ENCODE measurements at places on chromosomes 7 and 10.

DNA sequence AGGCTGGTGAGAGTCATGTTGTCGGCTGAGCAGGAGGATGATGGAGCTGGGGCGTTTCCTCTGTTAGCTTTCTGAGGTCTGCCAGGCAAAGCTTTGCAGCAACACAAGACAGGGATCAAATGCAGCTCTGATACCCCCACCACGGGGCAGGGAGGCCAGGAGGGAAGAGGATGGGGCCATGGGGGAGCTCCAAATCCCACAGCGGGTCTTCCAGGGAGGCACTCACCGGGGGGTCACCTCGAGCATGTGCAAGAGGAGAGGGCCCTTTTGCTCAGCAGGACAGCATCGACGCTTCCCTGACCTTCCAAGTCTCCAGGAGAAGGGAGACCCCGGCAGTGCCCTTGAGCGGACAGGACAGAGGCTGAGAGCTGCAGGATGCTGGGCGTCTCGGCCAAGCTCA, 127.5 kb downstream of the WDR37 start:
- DNase-seq, result no peak

DNA sequence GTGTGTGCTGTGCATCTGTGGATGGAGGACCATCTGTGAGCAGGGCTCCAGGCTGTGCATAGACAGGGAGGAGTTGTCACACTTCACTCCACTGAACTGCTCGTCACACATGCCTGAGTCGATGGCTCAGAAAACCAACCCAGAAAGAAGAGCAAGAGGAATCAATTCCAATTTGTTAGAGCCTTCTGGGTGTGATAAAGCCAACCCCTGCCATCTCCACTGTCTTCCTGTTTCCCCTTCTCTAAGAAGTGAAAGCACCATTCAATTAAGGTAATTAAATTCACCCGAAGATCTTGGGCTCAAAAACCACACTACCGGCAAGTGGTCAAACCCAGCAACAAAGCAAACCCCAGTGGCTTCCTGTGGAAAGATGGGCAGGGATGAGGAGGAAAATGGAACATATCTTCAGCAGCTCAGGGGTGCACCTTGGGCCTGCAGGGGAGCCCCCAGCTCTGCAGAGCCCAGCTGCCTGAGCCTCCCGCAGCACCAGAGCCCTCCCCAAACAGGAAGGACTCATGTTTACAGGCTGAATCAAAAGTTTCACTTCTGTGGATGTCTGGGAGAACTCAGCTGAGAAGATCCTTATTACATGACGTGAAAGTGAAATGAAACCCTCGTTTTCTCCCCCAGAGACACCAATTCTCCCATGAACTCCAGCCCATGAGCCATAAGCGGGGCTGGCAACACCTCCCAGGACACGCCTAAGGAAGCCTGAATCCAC, 10.9 kb downstream of the C10orf71 start:
- no peak for DNase-seq

DNA sequence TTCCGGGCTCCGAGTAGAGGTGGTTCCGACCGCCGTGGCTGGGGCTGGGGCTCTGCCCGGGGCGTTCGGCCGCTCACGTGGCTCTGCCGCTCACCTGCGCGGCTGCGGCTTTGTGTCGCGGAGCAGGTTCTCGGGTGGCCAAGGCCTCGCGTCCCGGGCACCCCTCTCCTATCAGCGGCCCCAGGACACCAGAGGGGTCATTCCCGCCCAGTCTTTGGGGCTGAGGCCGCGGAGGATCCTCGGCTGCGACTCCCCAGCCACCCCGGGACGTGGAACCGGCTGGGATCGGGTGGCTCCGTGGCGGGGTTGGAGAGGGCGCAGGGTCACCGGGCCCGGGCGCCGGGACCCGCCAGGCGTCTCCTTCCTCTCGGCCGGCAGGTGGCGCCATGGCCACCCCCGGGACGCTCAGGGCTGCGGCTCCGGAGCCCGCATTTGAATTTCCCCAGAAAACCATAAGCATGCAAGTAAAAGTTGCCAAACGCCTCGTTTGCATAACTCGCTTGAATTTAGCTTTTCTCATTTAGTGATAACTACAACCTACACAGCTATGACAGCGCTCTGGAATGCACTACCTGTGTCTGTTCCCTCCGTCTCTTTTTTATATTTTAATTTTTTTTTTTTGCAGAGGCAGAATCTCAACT, 1.2 kb downstream of the COL26A1 start:
- DNase-seq, result no peak

DNA sequence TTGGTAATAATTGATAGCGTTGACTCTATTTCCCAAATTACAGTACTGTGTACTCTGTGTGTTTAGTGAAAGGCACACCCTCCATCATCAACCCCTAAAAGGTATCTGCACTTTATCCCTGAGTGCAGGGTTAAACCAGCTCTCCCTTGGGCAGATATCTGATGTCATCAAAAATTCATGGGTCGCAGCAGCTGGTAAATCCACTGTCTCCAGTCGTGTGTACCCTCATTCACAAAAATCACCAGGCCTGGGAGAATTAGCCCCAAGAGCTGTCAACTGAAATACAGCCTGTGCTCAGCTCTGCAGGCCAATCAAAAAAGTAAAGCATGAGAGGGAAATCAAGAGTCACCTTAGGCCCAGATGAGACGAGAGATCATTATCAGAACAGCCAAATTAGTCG, 103.7 kb downstream of the HIP1 start:
- no peak for DNase-seq

GRCh38 chr10:59771162-59771807, 18.0 kb upstream of the MRLN start:
- DNase-seq, result no peak

- no peak for DNase-seq
Measured at GRCh38 chr7:50262916-50263690, 41.4 kb upstream of the IKZF1 start.

GRCh38 chr7:35728412-35729060, 33.6 kb upstream of the HERPUD2 start:
- DNase-seq, result no peak

- DNase-seq, result no peak
Measured at GRCh38 chr10:31677195-31678138, 251.2 kb downstream of the ARHGAP12 start.

GRCh38 chr10:110211465-110211843, 4.0 kb downstream of the MXI1 start:
- no peak for DNase-seq

GRCh38 chr7:100886936-100887515, 2.5 kb downstream of the UFSP1 start:
- peak; percentile 31 for DNase-seq

DNA sequence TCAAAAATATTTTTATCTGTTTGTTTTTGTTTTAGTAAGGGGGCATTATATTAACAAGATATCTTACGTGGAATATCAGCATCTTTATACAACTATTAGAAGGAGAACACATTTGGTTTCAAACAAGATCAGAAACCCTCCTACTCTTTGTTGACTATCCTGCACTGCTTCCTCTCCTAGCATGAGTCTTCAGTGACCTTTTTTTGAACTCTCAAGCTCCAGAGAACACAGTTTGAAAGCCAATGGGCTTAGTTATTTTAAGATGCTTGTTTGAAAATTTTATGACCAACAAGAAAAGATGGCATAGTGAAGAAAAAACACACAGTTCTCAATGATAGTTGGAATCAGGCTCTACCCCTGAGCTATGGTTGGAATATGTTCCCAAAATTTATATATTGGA, 37.2 kb upstream of the RTKN2 start:
- no peak for DNase-seq

- no peak for DNase-seq
Measured at GRCh38 chr7:47946581-47947354, 1.5 kb downstream of the PKD1L1 start.

GRCh38 chr10:92972886-92973285, 87.7 kb upstream of the CYP26C1 start:
- DNase-seq, result no peak

GRCh38 chr7:117756586-117757085, 116.6 kb downstream of the CTTNBP2 start:
- DNase-seq, result no peak

GRCh38 chr10:132179551-132180392, 7.0 kb upstream of the DPYSL4 start:
- no peak for DNase-seq

DNA sequence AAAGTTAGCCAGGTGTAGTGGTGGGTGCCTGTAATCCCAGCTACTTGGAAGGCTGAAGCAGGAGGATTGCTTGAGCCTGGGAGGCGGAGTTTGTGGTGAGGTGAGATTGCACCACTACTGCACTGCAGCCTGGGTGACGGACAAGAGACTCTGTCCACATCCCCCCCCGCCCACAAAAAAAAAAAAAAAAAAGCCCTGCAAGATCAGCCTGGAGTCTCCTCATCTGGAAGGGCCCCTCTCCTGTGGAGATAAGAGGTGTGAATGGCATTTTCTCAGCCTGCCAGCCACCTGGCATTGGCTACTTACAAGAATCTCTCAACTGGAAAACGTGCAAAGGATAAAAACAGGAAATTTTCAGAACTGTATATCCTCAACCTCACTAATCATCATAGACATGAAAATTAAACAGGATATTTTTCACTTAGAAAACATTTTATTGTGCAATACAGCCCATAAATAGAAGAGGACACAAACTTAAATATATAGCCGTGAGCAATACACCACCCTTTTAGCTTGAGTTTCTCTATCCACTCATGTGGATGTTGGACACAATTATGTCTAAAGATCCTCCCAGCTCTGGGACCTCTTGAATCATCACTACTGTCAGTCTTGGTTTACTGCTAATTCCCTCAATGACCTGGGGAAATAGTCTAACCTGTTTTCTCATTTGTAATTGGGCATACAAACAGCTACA, 11.3 kb upstream of the TSPAN15 start:
- DNase-seq, result no peak

DNA sequence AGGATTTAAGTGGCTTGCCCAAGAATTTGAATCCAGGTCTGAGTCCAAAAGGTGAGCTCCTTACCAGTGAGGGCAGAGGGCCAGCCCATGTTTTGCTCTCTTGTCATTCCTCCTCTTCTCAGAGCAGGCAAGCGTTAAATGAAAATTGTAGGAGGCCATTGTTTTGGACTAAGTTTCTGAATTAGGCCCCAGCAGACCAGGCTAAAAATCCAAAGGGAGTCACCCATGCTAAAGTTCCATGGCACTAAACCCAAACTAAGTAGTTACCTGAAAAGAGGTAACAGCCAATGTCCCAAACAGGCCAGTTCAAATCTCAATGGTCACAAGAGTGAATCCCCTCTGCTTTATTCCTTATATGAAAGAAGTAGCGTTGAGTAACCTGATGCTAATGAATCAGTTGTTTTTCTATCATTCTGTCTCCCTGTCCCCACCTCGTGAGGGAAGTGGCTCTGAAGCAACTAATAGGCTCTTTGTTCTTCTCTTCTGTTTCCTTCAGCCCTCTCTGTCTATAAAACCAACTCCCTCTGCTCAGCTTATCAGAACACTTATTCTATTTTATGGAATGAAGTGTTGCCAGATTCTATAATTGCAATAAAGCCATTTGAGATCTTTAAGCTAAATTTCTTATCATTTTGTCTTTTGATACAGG, 17.5 kb upstream of the CDH23 start:
- DNase-seq, result no peak

DNA sequence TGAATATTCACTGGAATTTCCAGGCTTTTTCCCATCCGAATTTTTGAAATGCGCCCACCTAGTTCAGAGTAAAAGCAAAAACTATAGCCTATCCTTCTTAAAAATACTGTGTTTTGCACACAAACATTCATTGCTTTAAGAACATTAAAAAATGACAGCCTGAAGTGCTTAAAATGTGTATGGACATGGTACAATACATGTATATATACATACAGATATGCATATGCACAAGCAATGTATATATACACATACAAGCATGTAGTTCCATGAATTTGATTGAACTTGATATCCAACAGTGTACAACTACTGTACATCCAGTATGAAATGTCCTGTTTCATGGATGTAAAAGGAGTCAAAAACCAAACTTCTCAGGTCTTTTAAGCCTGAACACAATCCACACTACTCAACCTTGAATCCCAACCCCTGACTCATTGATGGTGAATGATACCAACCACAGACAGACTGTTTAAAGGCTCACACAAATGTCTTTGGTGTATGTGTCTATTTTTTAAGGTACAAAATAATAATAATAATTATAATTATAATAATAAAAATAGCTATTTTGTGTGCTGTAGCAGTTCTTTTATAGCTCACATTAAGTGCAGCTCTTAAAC, 14.8 kb downstream of the INHBA start:
- no peak for DNase-seq

DNA sequence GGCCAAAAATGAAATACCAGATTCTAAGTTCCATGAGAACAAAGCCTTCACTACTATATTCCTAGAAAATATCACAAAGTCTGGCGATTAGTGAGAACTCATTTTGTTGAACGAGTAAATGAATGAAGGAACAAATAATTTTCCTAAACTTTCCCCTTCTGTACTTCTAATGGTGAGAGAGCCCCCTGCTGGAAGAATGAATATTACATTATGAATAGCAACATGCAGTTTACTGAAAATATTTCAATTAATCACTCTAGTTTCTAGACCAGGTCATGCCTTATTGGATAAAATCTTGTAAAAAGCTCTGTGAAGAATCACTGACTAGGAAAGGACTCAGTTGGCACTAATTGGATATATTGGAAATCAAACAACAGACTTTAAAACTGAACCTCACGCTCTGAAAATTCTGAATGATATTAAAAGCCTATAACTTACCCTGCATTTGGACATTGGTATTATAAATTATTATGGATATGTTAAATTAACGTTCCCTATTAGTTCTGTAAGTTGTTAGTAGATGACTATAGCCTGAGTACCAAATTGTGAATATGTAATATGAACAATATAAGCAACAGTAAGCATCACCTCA, 32.4 kb upstream of the MTPN start:
- no peak for DNase-seq

- DNase-seq, result no peak
Measured at GRCh38 chr7:10685040-10685439, 288.6 kb upstream of the PHF14 start.

- DNase-seq, result no peak
Measured at GRCh38 chr10:24448351-24448999, 239.5 kb downstream of the KIAA1217 start.

GRCh38 chr7:11848251-11848650, 16.3 kb upstream of the THSD7A start:
- no peak for DNase-seq

- no peak for DNase-seq
Measured at GRCh38 chr10:128338951-128339350, 212.7 kb upstream of the MKI67 start.

- DNase-seq, result no peak
Measured at GRCh38 chr10:32961343-32961894, 3.4 kb upstream of the ITGB1 start.

DNA sequence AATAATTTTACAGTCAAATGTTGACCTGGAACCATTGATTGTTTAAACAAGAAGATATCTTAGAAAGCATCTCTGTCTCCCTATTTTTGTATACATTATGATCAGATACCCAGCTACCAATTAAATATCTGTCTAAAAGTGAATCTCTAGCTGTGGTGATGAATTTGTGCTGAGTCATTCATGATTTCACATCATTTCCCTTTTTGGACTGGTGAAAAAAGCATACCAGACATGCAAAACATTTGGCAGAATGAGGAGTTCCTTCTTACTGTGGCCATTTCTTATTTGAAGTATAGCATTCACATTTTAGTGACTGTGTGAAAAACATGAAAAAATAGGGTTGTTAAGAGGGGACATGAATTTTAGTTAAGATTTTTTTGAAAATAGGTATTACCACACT, 98.0 kb upstream of the GATA3 start:
- no peak for DNase-seq

DNA sequence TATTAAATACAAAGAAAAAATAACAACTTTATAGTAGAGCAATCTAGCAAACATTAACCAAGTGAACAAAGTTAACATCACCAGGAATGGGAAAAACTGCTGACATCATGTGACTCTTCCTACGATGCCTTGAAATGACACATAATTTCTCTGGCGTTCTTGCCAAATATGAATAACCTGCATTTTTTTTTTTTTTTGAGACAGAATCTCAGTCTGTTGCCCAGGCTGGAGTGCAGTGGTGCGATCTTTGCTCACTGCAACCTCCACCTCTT, 126.5 kb upstream of the VKORC1L1 start:
- no peak for DNase-seq
